ENCODE measurements at places on chromosomes 1 and 21.

- DNase-seq, result peak; percentile 15
These were observed 275.4 kb upstream of the SGIP1 start for GRCh38 chr1:66258404-66259105.

DNA sequence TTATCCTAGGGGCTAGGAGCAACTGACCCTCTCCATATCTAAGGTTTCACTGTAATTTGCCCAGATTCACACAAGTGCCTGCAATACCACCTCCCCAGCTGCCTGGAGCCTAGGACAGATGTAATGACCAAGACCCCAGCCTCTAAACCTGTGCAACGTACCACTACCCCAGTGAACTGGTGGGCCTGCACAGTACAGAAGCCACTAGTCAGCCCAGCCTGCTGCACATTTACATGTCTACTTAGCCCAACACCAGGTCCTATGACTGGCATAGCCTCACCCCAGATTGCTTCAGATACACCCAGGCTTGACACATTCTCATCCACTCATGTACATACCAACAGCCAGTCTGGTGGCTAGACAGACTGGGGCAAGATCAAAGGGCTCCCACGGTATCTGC, 1336.6 kb downstream of the BRINP3 start:
- DNase-seq, result no peak

DNA sequence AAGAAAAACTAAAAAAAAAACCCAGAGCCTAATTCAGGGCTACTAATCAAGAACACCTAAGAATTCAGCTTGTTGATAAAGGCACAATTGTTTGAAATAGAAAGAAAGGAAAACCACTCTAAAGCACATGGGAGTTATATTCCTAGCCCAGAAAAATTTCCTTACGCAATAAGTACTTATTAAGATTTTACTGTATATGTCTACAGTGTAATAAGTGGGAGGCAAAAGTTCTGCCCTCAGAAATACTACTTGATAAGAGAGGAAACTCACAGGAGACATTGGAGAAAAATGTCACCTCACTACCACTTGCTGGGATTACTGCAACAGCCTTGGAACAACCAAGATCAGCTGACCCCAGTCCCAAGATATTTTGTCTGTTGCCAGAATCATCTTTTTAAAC, 66.1 kb downstream of the IARS2 start:
- peak; percentile 11 for DNase-seq

GRCh38 chr1:20705203-20705755, 12.5 kb downstream of the KIF17 start:
- DNase-seq, result no peak

DNA sequence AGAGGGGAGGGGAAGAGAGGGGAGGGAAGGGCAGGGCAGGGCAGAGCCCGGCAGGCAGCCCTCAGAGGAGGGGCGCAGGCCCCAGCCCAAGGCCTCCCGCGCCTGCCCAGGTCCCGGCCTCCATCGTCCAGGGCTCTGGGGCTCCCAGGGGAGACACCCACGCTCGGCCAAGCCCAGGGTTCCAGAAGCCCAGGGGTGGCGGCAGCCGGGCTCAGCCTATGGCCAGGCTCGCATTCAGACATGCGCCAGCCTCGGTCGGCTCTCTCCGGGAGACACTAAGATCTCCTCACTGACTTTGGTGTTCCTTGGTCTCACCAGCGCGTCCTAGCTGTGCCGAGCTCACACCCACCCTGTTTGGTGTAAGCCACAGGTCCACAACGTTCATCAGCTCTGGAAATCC, 7.1 kb upstream of the ANKRD65 start:
- no peak for DNase-seq

DNA sequence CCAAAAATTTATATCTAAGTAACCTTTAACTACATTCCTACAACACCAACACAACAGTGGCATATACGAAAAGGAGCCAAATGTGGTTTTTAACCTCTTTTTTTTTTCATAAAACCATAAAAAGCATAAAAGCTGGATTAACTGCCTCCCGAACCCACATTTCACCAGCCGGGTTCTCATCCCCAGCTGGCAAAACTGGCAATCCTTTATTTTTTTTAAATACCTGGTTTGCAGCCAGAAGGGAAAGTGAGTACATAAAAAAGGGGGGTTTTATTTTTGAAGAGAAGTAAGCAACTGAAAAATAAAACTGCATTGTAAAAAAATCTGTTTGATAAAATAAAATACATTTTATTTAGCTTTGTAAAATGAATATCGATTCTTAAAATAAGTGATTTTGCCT, 295.4 kb downstream of the AKT3 start:
- no peak for DNase-seq

DNA sequence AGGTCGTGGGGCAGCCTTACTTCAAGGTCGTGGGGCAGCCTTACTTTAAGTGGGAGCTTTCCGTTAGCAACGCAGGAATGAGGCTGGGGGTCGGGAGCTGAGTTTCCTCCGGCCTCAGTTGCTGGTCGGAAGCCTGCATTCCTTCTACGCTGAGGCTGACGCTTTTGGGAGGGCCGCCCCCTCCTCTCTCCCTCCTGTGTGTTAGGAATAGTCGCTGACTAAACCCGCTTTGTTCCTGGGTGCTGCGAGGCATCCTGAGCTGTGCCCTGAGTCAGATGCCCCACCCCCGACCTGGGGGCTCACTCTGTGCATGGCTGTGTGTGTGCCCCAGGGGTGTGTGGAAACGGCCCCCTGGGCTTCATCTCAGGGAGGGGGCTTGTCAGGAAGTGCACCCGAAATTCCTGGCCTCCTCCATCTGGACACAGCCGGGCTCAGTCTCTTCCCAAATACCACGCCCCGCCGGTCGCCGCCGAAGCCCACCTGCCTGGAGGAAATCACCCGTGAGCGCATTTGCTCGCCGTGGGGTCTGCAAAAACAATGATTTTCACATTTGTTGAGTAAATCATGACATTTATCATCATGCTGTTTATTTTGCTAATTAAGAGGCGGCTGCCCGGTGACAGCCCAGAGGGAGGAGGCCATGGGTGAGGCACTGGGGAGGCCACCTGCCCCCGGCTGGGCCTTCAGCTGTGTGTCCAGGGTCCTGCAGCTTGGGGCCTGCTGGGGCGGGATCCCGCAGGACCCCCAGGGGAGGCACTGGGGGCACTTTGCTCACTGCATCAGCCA, 121.4 kb downstream of the PRDM16 start:
- DNase-seq, result no peak

DNA sequence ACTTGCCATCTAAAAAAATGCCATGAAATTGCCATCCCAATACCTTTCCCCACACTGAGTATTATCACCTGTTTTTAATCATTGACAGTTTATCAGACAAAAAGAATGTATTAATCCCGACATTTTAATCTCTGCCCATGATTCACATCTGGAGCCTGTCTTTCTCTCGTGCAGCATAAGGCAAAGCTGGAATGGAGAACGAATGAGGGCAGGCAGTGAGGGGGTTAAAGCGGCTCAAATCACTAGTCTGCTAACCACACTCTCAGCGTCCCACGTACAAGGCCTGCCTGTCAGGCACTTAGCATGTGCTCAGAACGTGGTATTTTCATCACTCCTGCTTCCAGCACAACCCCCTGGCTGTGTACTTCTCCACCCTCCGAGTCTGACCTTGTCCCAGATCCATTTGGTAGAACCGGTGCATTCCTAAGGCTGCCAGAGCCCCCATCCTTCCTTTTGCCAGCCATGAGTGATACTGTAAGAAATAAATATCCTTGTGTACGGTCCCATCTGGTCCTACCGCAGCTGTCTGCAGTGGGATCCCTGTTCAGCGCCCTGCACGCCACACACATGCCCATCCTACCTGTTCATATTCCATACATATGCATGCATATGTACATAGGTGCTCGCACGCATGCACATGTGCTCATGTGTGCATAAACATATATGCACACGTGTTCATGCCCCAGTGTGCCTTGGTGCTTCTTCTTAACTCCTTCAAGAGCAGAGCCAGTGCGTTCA, 34.6 kb upstream of the FHAD1 start:
- DNase-seq, result peak; percentile 37

- DNase-seq, result peak; percentile 51
These were observed 25.1 kb downstream of the RRP1B start for GRCh38 chr21:43684424-43684823.

DNA sequence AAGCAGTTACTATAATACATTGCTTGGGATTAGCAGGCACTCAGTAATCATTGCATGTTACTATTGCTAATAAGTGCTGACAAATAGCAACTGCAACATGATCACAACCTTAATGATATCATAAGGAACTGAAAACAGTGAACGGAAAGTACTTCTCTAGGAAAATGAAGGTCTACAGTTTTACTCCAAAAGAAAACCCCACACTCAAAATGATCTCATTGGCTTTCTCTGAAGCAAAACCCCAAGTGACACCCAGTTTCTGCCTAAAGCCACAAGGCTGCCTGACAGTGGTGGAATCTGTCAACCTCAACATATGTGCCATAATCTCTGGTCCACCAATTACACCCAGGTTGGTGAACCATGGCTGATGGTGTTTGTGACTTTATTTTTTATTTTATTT, 137.6 kb downstream of the PTGER3 start:
- DNase-seq, result no peak

DNA sequence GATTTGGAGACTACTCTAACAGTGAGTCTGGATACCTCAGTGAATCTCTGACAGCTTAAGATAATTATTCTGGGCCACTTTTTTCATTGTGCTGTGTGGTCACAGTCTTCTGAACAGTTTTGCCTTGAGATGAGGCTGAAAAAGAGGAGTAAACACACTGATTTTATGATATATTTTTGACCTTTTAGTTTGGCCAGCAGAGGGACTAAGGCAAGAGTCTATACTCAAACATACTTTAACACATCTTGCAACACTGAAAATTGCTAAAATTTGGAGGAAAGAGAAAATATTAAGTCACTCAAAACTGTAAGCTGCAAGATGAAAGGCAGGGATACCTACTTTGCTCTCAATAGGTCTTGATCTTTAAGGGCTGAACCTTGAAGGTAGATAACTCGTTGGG, 182.7 kb downstream of the KCNT2 start:
- peak; percentile 26 for DNase-seq

- no peak for DNase-seq
These were observed 107.4 kb upstream of the MAGI3 start for GRCh38 chr1:113282893-113283285.

DNA sequence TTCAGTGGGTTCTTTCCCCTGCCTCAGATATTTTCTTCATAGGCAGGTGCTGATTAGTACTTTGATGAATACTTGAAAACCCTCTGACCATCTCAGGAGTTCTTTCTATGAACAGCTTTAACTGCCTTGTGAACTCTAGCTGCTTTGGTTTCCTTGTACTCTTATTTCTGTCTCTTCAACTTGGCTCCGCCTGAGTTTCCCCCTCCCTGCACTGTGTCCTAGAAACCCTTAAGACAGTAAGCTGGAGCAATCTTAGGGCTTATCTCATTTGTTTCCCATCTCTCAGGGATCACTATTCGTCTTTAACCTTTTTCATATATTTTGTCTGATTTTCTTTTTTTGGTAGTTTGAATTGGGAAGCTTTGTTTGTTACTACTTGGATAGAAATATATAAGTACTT, 99.1 kb downstream of the PKN2 start:
- DNase-seq, result no peak
